Pancreas (tissue), 10 donors: ENCODE measurements at places on chromosomes 16 and 17. TPM values are rescaled to one million over a fixed set of nuclear protein-coding genes. Genes with fewer than 3 reads are reported as not detected.

The RAB37 gene
- polyA plus RNA-seq = 1.3 TPM

DNA sequence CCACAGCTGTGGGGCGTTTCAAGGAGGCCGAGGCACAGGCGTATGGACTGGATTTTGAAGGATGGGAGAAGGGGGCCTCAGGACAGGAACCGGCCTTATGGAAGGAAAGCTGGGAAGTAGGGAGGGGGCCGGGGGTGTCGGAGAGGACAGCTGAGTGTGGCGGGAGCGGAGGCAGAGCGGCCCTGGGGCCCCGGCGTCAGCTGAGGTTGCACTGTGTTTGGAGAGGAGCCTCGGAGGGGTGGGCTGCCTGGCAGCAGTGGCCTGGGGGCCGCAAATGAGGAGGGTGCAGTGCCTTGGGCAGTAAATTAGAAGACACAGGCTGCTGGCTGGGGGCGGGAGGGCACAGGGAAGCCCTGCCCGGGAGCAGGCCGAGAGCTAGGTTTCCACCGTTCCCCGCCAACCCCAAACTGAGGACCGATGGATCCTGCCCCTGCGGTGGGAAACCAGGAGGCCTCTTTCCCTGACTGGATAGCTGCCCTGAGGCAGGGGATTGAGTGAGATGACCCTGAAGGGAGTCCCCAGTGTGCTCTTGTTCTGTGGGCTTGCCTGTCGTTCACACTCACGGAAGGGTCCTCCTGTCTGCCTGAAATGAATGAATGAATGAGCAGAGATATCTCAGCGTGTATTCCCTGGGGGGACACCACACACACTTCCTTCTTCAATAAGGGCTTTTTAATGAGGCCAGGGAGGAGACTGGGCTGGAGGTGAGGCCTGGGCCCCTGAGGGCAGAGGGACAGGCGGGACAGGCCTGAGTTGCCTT is 18.4 kb downstream of the FOXJ1 start:
- DNase-seq = no peak

DNA sequence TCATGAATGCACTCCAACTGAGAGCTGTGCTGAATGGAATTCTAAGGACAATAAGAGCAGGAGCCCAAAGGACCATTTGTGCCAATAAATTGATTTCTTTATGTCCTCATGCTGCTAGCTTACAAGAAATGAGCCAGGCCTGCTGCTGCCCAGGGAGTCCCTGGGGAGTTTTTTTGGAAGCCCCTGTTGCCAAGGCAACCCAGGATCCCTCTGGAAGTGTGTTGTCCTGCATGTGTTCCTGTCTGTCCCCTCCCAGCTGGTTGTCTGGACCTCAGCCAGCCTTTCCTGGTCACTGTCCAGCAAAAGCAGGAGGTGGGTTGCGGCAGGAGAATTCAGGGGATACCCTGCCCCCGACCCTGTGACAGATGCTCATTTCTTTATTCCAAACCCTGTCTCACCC is 51.0 kb upstream of the GPRC5B start:
- no peak for DNase-seq

GRCh38 chr17:43402078-43402477 is 3.3 kb downstream of the ARL4D start:
- DNase-seq = no peak

The PPP1R27 gene
- polyA plus RNA-seq = 1.5 TPM

GRCh38 chr16:8893976-8894690 is 12.0 kb downstream of the LITAFD start:
- DNase-seq = no peak
